ENCODE measurements at places on chromosomes 2 and 18. TPM values are rescaled to one million over a fixed set of nuclear protein-coding genes. Genes with fewer than 3 reads are reported as not detected.

Gene CEP192
- 22.9 TPM for total RNA-seq

Gene TMEM17
- 3.8 TPM for total RNA-seq

Gene TFPI
- 161 TPM for total RNA-seq

Gene CPO
- not detected for total RNA-seq

Gene CD8B
- total RNA-seq, result not detected

Gene EFR3B
- total RNA-seq, result 2.4 TPM

Gene TEX44
- not detected for total RNA-seq

Gene PTH2R
- not detected for total RNA-seq

Gene TWIST2
- 2.4 TPM for total RNA-seq

Gene C2orf74
- total RNA-seq, result 10.4 TPM

Gene C2orf66
- not detected for total RNA-seq

Gene BUB1
- total RNA-seq, result 7.6 TPM

Gene DPYSL5
- total RNA-seq, result 0.25 TPM

Gene BOK
- total RNA-seq, result 28.5 TPM

Gene FAP
- 171 TPM for total RNA-seq

Measured in chondrocyte (in vitro differentiated cells).